ENCODE measurements at places on chromosomes 13 and 19.

- no peak for DNase-seq
Observed at GRCh38 chr13:114285166-114285808, 3.9 kb downstream of the UPF3A start.

DNA sequence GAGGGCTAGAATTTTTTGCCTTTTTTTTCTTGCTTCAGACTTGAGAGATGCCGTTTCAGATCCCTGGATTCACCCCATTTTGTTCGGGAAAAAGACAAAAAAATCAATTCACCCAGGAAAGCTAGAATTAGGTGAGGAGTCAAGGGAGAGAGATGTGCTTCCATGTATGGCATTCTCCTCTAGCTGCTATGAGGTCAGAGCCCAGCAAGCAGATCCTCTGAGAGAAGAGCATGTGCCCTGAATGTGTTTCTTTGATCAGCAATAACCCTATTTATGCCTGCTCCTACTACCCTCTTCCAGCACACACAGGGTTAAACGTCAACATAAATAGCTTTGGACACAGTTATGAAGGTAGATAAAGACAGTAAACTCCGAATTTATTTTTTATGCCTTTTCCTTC, 53.6 kb downstream of the NDFIP2 start:
- DNase-seq, result no peak

DNA sequence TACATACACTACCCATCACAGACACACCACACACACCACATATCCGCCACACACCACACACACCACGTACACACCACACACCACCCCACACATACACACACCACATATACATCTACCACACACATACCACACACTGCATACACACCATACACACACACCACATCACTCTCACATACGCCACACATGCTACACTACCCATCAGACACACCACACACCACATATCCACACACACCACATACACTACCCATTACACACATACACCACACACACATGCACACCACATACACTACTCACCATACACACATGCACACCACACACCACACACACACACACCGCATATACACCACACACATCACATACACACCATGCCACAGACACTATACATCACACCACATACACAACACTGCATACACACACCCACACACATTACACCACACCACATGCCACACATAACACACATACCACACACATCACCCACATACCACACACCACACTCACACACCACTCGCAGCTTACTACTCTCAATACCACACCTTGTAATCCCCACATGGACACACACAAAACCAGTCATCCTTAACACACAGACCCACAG, 9.5 kb downstream of the ERFL start:
- DNase-seq, result no peak

DNA sequence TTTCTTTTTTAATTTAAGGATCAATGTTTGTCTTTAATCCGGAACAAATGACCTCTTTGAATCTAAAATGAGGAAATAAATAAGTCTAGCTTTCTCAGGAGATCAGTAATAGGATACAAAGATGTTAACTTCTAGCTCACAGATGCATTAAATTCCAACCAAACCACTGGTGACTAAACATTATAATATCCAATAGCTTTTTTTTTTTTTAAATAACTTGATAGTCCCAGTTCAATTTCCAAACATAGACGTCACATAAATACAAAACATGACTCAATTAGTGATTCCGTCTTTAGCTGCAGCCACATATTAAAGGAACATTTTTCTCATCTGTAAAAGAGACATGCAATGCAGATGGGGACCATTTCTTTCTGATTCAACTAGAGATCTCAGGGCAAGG, 390.5 kb upstream of the PCDH9 start:
- no peak for DNase-seq

Data from activated CD4-positive, alpha-beta T cell treated with anti-CD3 and anti-CD28 coated beads for 48 hours (primary cell).